NCI-H526 (cell line): ENCODE measurements at places on chromosomes 1 and 21.

DNA sequence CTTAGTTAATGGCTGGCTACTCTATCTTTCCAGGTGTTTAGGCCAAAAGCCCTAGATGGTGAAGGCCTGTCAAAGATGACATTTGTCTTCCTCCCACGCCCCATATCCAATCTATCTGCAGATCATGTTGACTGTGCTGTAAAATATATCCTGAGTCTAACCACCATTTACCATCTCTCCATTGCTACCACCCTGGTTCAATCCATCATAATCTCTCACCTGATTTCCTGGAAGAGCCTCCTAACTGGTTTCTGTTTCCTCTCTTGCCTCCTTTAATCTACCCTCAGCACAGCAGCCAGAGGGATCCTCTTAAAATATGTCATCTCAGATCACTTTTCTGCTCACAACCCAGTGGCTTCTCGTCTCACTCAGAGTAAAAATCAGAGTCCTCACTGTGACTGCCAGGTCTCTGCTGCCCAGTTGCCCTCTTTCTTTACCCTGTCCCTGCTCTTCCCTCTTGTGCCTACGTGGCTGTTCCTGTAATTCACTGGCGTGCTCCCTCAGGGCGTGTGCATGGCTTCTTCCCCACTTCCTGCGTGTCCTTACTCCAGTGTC is 17.8 kb downstream of the TMEM50A start:
- no peak for DNase-seq

GRCh38 chr1:244231193-244231571 is 180.1 kb downstream of the ZBTB18 start:
- no peak for DNase-seq

- DNase-seq: no peak
Measured at GRCh38 chr1:14514739-14515138, 83.7 kb upstream of the KAZN start.

DNA sequence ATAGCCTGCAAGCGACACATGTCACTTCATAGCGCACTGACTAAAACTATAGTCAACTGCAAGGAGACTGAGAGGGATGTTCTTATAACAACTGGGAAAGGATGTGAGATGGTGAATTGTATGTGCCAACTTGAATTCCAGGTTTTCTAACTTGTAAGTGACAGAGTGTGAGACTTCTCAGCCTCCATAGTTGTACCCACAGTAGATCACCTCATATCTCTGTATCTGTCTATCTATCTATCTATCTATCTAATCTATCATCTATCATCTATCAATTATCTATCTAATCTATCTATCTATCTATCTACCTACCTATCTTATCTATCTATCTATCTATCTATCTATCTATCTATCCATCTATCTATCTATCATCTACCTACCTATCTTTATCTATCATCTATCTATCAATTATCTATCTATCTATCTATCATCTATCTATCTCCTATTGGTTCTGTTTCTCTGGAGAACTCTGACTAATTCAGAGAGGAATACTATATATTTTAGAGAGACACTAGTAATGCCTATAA is 162.3 kb downstream of the CTH start:
- no peak for DNase-seq

DNA sequence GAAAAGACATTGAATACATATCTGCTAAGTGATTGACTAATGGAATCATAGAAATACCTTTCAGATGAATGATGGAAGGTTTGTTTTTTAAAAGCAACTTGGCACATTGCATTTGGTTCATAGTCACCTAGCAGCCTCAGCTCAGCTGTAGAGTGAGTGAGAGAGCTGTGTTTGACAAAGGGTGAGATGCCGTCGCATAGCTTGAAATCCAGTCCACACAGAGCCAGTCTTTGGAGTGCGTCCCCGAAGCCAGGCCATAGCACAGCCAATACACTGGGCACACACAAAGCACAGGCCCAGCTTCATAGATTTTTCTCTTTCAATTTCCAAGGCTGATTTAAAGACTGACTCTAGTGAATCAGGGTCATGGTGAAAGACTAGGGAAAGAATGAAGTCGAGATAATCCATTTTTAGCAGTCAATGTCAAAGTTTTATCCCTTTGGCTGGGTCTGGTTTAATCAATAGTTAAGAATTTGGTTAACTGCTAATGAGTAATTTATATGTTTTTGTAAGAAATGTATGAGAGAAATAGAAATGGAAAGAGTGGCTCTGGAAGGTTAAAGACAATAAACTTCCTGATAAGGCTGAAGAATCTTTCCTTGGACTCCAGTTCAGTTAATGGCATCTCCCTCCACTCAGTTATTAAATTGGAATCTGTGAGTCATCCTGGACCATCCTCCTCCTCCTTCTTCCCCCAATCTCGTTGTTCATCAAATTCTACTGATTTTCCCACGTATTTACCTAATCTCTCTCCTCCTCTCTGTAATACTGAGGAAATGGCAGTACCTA is 101.2 kb upstream of the IRF2BP2 start:
- DNase-seq: no peak

DNA sequence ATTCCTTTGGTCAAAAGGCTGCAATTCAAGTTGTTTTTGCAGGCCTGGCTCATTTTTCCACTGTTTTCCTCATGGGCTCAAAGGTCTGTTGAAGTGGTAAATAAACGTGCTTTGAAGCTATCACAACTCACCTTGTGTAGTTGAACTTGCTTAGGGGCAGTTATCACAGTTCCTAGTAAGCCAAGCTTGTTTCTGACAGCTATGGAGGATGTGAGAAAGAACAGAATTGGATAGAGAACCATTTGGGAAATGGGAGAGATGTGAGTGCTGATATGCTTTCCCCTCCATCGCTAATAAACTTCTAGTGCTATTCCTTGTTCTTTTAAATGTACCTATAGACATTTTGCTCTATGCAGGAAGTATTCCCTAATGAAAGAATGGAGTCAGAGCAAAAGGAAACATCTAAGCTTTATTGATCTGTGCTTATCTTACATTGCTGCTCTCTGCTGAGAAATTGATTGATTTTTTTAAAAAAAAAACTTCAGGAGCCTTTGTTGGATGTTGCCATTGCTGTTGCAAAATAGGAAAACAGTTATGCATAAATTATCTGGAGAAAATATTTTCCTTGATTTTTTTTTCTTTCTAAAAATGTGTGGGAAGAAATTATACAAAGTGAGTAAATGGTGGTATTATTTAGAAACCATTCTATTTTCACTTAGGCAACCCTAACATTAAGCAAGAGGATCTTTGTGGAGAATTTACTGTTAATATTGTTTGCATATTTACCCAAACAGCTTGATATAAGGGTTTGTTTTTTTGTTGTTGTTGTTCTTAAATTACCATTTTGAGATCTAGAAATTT is 118.2 kb downstream of the MAGI3 start:
- no peak for DNase-seq

GRCh38 chr1:207670997-207671396 is 26.1 kb downstream of the CR1L start:
- DNase-seq: no peak

DNA sequence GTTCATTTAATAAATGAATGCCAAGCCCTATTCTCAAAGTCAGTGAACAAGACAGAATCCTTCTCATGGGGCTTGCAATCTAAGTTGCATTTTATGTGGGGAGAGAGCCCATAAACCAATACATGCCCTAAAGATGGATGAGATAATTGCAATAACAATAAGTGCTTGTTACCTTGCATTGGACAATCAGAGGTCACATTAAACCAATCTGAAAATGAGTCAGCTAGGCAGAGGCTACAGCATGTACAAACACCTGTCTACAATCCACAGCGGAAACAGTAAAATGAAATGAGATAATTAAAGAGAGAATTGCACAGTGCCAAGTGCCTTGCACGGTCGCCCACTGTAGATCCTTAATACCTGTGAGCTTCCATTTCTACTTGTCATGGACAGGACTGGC is 7.4 kb upstream of the IGFN1 start:
- no peak for DNase-seq

GRCh38 chr21:28960245-28960644 is 32.4 kb downstream of the LTN1 start:
- DNase-seq: no peak

DNA sequence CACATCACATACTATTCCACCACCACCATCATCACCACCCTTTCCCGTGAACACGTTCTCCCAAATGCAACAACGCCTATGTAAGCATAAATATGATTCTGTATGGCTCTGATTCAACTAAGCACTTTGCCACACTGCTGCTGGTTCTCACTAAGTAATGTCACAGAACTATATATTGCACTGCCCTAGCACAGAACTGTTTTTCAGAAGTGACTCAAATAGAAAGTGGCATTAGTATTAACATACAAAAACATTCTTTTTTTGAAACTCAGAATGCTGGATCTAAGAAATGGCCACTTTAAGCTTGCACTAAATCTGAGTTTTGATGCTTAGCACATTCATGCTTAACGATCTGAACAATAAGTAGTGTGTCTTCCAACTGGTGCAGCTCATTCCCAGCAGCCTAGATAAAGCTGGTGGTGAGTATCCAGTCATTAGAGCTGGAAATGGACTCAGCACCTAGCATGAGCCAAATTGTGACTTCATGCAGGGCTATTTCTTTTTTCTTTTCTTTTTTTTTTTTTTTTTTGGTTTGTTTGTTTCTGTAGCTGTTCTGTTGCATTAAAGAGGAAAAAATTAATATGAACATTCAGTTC is 46.2 kb upstream of the ZC3H11B start:
- no peak for DNase-seq

DNA sequence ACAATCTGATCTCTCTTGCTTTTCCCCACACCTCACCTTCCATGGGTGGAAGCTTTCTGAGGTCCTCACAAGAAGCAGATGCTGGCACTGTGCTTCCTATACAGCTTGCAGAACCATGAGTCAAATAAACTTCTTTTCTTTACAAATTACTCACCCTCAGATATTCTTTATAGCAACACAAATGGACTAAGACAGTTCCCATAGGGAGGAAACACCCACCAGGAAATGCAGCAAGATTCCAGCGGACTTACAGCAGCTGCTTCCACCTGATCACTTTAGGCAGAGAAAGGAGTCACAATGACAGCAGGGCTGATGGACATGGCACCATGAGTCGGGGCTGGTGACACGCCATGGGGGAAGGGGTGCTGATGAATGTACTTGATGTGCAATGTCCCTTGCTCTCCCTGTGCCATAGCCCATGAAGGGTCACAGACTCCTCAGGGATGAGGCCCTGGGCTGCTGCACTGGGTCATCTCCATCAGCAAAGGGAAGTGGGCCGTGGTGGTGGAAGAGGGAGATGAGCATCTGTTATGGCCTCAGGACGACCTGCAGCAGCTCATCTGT is 53.9 kb downstream of the PRSS38 start:
- no peak for DNase-seq

- no peak for DNase-seq
Measured at GRCh38 chr1:201409440-201409839, 10.3 kb upstream of the LAD1 start.

- DNase-seq: no peak
Measured at GRCh38 chr1:244954359-244954758, 90.0 kb upstream of the HNRNPU start.

DNA sequence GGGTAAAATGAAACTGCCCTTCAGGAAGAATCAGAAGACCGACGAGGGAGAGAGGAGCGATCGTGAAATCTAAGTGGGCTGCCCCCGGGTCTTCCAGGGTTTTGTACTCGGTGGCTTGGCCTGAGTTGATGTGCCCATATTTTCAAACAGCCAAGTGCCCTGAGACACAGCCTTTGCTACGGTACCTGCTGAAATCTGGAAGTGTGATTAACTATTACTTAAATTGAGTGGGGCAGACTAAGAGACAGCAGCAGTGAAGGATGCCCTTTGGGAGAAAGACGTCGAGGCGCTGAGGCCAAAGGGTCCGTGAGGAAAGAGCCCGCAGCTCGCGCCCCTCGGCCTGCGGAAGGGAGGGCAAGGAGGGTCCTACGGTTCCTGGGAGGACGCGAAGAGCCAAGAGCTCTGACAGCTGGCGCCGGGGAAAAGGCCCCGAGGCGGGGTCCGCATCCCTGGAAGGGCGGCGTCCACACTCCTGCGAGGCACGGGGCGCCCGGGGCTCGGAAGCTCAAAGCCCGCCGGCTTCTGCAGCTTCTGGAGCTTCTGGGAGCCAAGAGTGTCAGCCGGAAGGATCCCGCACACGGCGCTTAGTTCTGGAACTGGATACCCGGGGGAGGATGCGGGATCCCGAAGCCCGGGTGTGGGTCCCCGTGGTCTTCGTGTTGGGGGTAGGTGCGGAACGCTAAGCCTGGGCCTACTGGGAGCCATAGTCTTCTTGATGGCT is 15.4 kb upstream of the RNU1-4 start:
- no peak for DNase-seq

DNA sequence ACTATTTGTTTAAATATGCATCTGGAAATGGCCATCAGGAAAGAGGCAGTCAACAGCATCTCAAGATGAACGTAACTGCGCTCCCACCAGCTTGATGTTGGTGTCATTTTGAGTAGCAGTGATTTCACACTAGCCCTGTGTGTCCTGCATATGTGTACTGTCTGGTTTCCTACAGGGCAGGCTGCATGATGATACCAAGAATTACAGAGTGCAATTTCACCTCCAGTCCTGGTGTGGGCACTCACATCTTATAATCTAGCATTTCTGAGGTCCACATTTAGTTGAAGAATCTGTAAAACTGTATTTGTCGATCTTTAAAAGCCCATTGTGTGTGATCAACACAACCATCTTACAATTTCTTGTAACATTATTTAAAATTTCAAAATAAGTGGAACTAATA is 336.4 kb downstream of the PAPPA2 start:
- DNase-seq: no peak

- no peak for DNase-seq
Measured at GRCh38 chr1:220195701-220196100, 76.6 kb downstream of the RAB3GAP2 start.

- DNase-seq: no peak
Measured at GRCh38 chr21:45901061-45901690, 80.4 kb upstream of the COL6A1 start.

DNA sequence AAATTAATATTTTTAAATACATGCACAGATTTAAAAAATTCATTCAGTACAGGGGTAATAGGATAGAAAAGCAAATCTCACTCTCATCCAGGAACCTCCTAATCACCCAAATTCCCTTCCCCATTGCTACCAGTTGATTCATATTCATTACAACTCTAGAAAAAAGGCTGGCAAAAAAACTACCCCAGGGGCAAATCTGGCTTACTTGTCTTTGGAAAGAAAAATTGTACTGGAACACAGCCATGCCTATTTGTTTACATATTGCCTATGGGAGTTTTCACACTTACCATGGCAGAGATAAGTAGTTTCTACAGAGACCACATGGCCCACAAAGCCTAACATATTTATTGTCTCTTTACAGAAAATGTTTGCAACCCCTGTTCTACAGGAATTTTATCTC is 8.9 kb upstream of the RBM34 start:
- DNase-seq: no peak

- DNase-seq: no peak
Measured at GRCh38 chr1:202516434-202516877, 168.0 kb downstream of the PPP1R12B start.

DNA sequence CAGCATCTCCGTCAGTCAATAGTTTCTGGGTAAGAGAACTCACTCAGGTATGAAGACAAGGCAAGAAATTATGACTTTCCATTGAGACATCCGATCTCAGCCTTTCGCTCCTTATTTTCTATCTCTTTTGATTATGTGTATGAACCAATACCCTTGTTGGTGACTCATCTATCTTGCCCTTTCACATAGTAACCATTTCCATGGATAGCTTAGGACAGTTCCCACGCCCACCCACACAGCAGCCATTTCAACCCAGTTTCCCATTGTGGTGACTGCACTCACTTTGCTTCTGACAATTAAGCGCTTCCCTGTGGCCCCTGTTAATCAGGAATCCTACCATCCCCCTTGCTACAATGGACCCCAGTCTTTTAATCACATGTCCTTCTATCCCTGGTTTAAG is 210.6 kb upstream of the ADGRL2 start:
- no peak for DNase-seq
